ENCODE measurements at places on chromosomes 4 and X.

DNA sequence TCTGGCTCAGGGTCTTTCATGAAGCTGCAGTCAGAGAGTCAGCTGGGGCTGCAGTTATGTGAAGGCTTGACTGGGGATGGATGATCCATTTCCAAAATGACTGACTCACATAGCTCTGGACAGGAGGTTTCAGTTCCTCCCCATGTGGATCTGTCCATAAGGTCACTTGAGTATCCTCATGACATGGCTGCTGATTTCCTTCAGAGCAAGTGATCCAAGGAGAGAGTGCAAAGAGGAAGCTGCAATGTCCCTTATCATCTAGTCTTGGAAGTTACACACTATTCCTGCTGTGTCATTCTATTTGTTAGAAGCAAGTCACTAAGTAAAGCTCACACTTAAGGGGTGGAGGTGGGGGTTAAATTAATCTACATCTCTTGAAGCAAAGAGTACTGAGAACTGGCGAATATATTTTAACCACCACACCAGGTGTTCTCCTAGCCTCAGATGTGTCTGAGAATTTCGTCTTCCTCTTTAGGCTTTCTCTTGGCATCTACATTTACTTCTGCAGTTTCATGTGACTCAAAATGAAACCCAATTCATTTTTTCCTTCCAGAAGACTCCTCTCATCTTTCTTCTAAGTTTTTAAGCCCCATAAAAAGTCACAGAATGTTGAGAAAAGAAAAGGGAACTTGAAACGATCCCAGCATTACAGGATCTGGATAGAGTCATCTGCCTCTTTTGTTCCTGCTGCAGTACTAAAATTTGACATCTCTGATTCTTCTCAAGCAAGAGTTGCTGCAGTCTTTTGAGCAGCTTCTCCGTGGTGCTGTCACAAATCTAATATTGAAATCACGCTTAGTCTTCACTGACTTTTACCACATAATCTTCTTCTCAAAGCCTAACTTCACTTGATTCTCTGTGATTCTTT lies 3.8 kb upstream of the GRPR start:
- DNase-seq = no peak

DNA sequence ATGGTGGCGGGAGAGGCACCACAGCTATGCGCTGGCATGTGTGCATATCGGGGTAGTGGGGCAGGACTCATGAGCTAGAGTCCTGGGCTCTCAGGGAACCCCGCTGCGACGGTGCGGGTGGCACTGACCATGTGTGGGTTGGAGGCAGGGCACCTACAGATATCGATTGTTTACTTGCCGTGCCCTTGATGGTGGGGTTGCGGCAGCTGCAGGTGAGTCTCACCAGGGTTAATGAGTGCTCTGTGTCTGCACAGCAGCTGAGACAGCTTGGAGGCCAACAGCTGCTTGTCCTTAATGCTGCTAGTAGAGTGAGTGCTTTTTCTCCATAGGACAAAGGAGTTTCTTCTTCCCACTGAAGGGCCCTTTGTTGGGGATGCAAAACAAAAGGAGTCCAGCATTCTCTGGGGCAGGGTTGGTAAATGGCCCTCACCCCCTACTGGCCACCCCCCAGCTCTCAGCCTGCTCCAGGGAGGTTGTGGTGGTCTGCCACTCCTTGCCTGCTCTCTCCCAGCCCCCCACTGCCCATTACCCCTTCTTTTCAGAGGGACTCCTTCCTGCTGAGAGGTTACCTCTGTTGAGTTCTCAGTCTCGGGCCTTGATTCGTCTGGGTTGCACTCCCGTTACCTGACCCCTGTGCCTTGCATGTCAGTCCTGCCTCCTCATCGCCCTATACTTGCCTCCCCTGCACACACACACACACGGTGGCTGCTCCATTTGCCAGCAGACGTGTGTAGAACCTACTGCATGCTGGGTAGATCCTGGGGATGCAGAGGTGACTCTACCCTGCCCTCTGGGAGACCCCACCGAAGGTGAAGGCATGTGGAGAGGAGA lies 52.8 kb downstream of the TBC1D14 start:
- DNase-seq = no peak

GRCh38 chr4:56477192-56477702 lies 9.8 kb downstream of the SRP72 start:
- DNase-seq = no peak

GRCh38 chr4:80077639-80078038 lies 4.6 kb upstream of the ANTXR2 start:
- DNase-seq = no peak

DNA sequence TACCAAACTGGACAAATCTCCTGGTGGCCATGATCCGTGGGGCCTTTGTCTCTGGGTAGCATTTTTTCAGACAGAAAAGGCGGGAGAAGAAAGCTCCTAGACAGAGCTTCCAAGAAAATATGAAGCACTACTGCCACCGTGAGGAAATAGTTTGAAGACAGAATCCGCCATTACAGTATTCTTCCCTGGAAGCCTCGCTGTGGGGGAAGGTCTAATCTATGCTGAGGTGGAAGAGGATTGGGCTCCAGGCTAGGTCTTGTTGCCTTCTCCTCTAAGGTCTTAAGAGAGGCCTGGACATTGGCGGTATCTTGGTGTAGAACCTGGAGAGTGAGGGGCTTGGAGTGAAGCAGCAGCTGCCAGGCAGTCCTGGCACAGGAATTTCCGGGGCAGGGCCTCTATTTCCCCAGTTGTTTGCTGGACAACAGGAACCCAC lies 218.9 kb downstream of the OR13H1 start:
- peak; percentile 63 for DNase-seq

DNA sequence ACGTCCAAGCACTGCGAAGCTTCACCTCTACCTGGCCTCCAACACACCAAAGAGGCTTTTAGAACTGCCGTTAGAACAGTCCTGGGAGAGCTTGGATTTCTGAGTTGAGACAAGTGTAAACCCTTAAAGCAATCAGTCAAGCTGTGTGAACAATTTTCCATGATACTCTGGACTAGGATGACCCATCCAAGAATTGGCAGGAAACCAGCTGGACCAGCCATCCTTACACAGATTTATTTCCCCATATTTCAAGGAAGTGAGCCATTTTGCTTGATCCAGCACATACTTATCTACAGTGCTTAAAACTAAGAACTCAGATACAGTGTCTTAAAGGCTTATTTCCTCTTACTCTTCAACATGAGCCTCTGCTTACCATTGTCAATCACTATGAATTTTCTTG lies 340.7 kb upstream of the HS3ST1 start:
- no peak for DNase-seq

DNA sequence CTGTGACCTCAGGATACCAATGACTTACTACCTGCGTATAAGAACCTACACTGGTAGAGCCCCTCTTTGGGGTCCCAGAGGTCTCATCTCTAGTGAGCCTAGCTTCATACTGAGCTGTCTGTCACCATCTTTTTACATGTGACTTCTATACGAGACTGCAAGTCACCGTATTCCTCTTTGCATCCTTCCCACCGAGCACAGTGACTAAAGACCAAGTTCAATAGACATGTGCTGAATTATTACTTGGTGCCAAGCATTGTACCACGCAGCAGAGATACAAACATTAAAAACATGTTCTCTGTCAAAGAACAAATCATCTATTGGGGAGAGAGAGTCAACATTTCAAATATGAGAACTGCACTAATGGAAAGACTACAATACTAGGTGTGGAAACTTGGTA lies 16.4 kb downstream of the ARAP2 start:
- no peak for DNase-seq

DNA sequence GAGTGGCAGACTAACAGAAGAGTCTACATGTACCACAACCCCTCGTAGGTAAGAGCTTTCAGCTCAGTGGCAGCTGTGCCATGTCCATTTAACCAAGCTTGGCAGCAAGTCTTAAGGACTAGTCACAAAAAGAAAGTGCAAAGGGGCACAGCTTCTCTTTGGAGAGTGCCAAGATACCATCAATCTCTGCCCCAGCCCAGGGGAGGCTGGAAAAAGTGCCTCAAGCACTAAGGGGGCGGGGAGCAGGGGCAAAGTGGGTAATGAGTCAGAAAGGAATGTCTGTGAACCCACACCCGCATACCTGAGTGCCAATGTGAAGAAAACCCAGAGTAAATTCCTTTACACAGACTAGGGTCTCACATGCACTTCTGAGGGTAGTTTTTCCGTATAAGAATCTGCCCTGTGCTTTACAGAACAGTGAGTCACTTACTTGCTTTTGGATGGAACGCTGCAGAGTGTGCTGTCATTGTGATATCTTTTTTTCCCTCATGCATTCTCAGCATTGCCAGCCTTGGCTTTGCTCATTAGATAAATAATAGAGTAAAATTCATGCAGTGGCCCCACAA lies 219.8 kb downstream of the ZNF674 start:
- no peak for DNase-seq

- no peak for DNase-seq
Measured at GRCh38 chrX:115366535-115366934, 77.0 kb downstream of the LUZP4 start.

DNA sequence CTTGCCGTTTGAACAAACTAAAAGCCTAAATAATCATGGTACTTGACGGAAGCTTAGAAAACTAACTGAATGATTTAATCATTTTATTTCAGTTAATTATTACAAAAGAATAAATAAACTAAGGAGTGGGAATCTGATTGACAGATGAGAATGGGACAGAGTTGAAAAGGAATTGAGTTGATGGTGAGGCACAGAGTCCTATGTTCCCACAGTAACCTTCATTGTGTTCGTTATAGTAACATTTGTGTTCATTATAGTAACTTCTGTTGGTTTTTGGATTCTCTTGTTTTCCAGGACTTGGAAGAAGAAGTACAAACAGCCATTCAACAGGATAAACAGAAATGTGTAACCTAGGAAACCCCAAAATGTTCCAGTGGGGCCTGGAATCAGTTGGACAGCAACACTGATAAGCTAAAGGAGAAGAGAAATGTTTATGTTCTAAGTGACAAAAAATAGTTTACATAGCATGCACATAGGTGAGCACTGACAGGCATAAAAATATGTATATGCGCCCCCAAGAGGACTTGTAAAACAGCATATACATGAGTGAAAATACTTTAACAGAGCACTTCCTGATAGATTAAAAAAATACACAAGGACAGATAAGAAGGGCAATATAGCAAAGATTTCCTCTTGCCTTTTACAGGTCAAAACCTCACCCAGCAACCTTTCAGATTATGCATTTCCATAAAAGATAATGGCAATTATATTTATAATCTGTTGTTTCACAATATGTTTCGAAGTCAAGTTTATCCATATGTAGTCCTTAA lies 218.6 kb upstream of the HTR2C start:
- no peak for DNase-seq

DNA sequence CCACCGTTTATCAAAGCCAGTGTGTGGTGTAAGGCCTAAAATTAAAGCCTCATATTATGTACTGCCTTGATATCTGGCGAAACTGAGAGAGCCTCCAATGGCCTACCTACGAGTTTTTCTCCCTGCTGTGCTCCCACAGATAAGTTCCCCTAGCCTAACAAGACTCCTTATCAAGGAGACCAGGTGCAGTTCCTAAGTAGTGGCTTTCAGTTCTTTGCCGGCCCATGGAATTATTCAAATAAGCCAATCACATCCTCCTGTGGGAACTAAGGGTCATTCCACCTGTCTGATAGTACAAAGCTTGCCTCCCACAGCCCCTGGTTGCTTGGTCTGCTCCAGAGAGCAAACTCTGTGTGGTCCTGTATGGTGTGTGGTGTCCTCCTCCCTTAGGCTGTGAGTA lies 99.8 kb upstream of the TEX13C start:
- no peak for DNase-seq

DNA sequence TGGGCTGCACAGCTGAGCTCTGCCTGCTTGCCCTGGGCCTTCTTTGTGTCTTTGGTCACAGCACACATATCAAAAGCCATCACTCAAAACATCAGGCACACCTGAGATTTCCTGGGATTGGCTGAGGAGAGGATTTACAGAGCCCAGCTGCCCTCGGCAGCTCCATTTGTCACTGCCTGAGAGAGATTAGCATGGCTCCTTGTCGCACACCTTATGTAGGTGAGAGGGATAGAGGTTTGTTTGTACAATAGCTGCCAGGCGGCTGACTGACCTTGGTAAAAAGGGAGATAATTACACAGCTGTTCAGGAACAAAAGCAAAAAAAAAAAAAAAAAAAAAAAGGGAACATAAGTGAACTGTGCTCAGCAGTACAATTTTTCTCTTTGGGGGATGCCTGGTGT lies 63.2 kb downstream of the MGST2 start:
- DNase-seq = no peak

DNA sequence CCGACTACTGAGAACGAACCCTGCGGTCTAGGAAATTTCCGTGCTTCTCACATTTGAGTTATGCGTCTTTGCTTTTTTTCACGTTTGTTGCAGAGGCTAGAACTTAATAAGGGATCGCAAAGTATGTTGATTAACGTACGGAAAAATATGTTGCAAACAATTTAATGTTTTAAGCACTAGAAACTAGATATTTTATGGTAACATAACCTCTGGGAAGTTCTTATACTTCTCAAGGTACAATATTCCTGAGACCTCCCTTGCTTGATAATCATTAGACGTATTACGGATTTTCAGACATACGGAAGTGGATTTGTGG lies 639 bp upstream of the PRDM5 start:
- no peak for DNase-seq

DNA sequence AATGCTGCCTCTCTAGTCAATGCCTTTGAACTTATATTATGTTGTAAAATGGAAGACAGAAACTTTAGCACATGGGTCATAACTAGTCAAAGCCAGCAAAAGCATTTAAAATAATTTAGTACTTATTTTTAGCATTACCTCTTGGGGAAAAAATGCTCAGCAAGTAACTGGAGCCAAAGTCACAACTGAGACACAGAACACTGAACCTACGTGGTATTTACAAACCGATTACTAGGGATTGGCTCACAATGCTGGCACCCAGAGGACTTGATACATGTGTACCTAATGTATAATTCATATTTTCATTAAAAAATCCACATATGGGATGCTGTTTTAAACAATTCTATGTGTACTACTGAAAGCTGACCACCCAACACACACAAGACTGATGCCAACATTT lies 38.4 kb downstream of the PHKA2 start:
- no peak for DNase-seq

DNA sequence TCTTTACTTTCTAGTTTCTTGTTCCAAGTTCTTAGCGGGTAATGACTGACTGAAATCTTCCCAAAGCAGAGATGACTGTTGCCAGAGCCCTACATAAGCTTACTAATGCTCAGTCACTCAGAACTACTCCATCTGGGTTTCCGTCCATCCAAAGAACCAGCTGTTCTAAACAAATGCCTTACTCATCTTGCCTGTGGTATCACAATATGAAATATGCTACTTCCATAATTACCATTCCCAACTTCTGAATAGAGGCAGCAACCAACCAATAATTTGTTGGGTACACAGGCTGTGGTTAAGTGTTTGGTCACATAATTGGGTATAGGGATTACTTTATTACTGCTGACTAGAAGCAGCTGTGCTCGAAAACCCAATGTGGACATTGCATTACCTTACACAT lies 930.2 kb upstream of the DIAPH2 start:
- no peak for DNase-seq

DNA sequence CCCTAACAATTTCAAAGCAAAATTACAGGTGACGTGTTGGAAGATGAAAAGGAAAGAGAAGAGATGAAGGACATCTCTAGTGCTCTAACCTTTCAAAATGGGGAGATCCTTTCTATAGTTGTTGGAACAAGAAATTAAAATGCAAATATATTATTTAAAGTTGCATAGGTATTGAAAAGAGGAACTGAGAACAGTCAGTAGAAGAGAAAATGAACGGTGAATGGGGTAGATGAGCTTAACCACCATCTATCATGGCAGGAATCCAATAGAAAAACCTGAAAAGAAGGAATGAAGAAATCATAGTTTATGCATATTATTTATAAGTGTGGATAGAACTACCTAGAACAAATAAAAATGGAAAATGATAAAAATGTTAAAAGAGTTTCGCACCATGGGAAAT lies 42.0 kb downstream of the ANXA5 start:
- DNase-seq = no peak

All from smooth muscle cell of the brain vasculature (primary cell).